H1 (cell line): ENCODE measurements at places on chromosomes 7 and 10.

DNA sequence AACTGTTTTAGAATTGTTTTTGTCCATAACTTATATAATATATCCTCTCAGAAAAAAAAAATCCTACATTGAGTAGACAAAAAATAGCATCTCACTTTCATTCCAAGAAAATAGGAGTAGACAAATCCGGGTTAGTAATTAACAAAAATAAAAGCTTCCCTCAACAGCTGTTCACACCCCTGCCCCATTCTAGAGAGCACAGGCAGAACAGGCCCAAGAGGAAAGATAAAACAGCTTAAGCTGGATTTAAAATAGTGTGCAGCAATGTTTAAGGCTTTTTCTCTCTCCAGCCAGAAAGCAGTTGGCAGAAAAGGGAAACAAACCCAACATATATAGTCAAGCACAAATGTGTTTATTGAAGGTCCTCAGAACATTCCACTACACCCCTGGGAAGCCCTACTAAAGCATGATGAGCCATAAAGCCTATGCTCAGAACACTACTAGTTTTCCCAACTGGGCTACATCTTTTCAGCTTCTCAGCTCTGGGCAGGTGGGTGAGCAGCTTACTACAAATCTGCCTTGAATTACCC, 189.9 kb downstream of the MTERF1 start:
- no peak overlapping the region for H3K4me3 ChIP-seq
- H3K27me3 ChIP-seq, result no peaks in the 10 kb centered on the region

DNA sequence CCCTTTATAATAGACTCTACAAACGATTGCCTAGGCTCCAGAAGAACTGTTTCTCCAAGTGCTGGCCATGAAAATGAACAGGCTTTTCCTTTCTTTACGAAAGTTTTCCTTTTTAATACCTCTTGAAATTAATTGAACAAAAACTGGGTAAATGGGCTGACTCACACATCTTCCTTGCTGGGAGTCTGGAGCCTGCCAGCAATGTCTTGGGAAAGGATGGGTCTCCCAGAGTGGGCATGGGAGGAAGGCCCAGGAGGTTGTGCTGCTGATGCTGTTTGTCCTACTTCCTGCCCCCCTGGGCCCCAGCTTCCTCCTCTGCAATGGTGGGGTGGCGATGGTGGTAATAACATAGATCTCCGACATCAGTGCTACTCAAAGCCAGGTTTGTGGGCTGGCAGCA, 174.1 kb downstream of the RPS24 start:
- H3K4me3 ChIP-seq, result no peak overlapping the region
- no peaks in the 10 kb centered on the region for H3K36me3 ChIP-seq
- no peak overlapping the region for H3K27ac ChIP-seq
- no peaks in the 10 kb centered on the region for H3K4me1 ChIP-seq
- no peaks in the 10 kb centered on the region for H3K27me3 ChIP-seq

DNA sequence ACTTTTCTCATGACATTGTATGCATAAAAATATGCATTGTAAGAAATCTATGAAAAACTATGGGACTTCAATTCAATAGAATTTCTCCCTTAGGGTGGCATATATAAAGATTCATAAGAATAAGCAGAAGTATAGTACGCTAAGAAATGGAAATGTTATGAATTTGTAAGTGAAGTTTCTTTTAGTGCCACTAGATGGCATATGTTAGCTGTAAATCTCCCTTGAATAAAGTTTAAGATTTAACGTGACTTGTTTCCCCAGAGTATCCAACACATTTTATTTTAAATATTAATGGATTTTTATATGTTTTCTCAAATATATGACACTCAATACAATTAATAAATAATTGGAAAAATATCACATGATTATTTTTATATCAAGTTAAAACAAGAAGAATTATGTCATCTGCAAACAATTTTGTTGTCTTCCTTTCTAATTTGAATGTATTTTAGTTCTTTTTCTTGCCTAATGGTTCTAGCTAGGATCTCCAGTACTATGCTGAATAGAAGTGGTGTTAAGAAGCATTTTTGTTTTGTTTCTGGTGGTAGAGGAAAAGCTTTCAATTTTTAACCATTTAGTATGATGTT, 287.2 kb downstream of the HGF start:
- DNase-seq, result no peak
- H3K4me1 ChIP-seq, result 0 out of 2 replicates have a peak, but pooled peaks cover 4% of the 10 kb centered on the region
- H3K4me3 ChIP-seq, result no peak overlapping the region
- no peaks in the 10 kb centered on the region for H3K27me3 ChIP-seq
- H3K27ac ChIP-seq, result no peak overlapping the region

DNA sequence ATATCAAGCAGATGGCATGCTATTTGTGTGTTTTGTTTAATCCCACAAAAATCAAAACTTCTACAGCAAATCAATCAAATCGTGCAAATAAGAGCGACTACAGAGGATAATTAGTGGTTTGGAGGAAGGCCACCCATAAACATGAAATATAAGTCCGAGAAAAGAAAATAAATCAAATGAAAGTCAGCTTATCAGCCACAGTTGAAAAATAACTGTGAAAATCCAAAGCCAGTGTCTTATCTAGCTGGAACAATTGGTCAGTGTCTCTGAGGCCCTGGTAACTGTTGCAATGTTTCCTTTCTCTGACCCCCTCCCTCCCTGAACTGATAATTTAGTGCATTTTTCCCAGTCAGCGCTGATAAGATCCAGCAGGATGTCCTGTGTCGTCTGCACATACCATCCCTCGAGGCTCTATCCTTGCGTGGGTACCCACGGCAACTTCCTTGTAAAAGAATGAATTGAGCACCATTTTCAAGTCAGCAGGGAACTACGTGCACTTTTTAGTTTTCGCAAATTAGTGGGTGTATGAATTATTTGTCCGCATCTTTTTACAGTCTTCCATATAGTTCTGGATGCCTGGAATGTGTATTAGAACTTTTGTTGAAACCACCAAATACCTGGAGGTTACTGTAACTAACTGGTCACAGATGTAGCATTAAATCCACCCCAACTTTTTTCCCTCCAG, 10.8 kb upstream of the JCAD start:
- no peak overlapping the region for H3K4me3 ChIP-seq
- H3K27ac ChIP-seq, result no peak overlapping the region
- no peak for DNase-seq
- H3K36me3 ChIP-seq, result no peaks in the 10 kb centered on the region

DNA sequence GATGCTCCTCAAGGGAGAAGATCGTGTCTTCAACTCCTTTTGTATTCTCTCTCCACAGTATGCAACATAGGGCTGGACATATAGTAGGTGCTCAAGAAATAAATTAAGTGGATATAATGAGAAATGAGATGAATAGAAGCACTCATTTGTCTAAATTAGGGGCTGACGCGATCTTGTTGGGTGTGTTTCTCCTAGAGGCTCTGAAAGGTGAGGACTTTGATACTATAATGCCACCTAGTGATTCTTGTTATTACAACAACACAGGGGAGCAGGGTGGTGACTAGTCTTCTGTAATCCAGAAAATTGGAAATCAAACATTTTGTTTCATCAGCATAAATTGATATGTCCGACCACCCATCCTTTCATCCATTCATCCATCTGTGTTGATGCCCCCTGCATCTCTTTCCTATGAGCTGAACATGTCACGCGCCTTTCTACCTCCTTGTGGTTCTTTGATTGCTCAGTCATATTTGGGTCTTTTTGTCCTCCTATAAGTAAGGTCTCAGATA, 3.5 kb upstream of the CFAP58 start:
- H3K27ac ChIP-seq, result no peak overlapping the region
- peaks cover 5% of the 10 kb centered on the region for H3K27me3 ChIP-seq
- no peak for DNase-seq
- H3K4me3 ChIP-seq, result no peak overlapping the region
- H3K4me1 ChIP-seq, result 0 out of 2 replicates have a peak, but pooled peaks cover 2% of the 10 kb centered on the region

DNA sequence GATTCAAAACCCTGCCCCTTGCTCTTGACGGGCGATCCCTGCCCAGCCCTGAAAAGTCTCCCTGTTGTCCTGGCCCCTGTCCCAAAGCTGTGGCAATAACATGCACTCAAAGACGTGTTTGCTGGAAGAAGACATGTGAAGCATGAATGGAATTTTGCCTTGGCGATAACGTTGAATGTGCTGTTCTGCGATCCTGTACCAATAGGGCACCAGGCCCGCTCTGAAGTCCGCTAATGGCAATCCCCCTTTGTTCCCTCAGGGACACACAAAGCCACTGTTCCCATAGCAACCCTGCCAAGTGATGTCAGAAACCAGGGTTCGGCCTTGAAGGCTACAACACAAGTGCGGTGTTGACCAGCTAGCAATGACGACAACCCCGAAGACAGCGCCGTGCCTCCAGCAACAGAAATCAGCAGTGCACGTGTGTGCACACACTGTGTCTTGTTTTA, 284.6 kb downstream of the KLF6 start:
- peak overlapping the region; percentile 19; the same call in 1 of the 2 replicates for H3K4me3 ChIP-seq
- no peaks in the 10 kb centered on the region for H3K27me3 ChIP-seq
- no peak overlapping the region for H3K27ac ChIP-seq
- DNase-seq, result no peak

DNA sequence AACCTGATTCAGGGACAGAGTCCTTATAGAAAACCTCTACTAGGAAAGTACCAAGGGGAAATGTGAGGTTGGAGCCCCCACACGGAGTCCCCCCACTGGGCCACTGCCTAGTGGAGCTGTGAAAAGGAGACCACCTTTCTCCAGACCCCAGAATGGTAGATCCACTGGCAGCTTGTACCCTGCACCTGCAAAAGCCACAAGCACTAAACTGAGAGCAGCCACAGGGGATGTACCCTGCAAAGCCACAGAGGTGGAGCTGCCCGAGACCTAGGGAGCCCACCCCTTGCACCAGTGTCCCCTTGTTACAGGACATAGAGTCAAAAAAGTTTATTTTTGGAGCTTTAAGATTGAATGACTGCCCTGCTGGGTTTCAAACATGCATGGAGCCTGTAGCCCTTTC, 87.2 kb upstream of the KCNMA1 start:
- no peaks in the 10 kb centered on the region for H3K27me3 ChIP-seq
- H3K4me1 ChIP-seq, result no peaks in the 10 kb centered on the region
- no peaks in the 10 kb centered on the region for H3K36me3 ChIP-seq
- H3K27ac ChIP-seq, result no peak overlapping the region
- no peak for DNase-seq
- no peak overlapping the region for H3K4me3 ChIP-seq
